Fibroblast of skin of right biceps (primary cell): ENCODE measurements at places on chromosomes 2 and 18.

GRCh38 chr2:148746973-148747372 is 102.4 kb downstream of the EPC2 start:
- no peak for DNase-seq

DNA sequence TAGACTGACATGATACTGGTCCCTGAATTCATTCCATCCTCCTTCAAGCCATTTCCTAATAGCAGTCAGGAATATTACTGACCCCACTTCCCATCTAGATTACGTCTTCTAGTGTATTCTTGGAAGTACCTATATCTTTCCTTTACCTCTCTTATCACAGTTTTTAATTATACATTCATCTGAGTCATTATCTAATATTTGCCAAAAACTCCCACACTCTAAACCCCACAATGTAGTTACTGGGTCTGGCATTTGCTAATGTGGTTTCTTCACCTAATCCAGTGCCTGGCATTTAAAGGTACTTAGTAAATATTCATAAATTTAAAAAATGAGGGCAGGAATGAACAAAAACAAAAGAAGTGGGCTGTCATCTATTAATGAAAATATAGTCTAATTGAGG is 441.8 kb upstream of the SETBP1 start:
- DNase-seq, result no peak

GRCh38 chr2:119753041-119753929 is 6.4 kb upstream of the PTPN4 start:
- peak; percentile 53 for DNase-seq

- DNase-seq, result no peak
These were observed 139.0 kb upstream of the HS6ST1 start for GRCh38 chr2:128457716-128458115.
